Naive B cell (primary cell): ENCODE measurements at places on chromosomes 3 and 15. TPM values are rescaled to one million over a fixed set of nuclear protein-coding genes. Genes with fewer than 3 reads are reported as not detected.

DNA sequence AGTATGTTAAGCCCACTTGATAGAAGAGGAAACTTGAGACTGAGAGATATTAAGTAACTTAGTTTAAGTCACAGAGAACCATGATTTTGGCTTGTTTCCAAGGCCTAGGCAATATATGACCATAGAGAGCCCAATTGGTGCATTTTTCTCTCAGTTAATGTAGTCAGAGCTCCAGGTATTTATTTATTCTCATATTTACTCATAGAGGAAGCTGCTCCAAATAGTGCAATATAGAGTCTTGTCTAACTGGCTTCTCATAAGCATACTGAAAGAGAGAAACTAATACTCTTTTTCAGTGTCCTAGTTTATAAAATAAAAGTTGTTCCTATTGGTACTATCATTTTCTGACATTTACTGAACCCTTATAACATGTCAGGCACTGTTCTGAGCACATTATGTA is 15.2 kb downstream of the TRNT1 start:
- H3K4me3 ChIP-seq = no peak overlapping the region
- no peak overlapping the region for H3K27ac ChIP-seq

DNA sequence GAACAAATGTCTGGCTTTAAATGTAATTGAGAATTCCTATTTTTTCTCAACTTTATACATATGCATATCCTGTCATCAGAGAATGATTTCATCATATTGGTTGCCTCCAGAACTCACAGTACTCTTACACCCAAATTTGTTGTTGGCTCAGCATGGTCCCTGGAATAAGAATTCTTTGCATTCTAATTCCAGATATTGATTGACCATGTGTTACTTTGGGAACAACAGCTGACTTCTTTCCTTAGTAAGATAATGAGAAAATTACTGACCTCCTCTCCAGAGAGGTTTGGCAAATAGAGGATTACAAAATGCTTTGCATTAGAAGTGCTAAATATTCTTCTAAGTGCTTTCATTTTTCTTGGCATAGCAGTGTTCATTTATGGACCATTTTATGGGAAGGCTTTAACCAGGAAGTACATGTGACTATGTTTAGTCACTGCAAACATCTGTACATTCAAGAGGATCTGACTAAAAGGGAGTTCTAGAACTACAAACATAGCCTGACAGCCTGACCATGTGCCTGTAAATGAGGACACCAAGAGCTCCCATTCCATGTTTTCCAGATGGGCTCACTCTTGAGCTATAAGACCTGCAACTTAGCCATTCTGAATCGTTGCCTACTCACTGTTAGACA is 391.6 kb upstream of the DPPA4 start:
- DNase-seq = no peak
- no peaks in the 10 kb centered on the region for H3K27me3 ChIP-seq
- H3K4me1 ChIP-seq = no peaks in the 10 kb centered on the region

- H3K4me1 ChIP-seq = peaks cover 6% of the 10 kb centered on the region
- peak; percentile 73 for DNase-seq
Measured at GRCh38 chr3:196969660-196970546, 1.3 kb upstream of the PIGZ start.

GRCh38 chr15:99442252-99442897 is 123.4 kb upstream of the MEF2A start:
- no peak for DNase-seq
- H3K27ac ChIP-seq = no peak overlapping the region
- H3K27me3 ChIP-seq = no peaks in the 10 kb centered on the region

DNA sequence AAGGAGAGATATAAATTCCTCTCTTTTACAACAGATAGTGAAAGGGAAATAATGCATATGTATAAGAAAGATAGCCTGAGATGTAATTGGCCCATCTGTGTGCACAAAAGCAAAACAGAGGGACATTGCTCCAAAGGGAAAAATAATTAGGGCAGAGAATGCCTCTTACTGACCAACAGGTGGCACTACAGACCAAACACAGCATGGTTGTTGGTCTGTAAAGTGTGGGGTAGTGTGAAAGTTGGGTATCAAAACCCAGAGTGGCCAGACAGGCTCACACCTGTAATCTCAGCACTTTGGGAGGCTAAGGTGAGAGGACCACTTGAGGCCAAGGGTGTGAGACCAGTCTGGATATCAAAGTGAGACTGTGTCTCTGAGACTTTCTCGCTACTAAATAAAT is 4.5 kb upstream of the TLNRD1 start:
- no peak overlapping the region for H3K27ac ChIP-seq
- no peaks in the 10 kb centered on the region for H3K36me3 ChIP-seq
- no peak for DNase-seq

GRCh38 chr3:170640737-170641171 is 54.9 kb upstream of the SLC7A14 start:
- H3K36me3 ChIP-seq = peaks cover 14% of the 10 kb centered on the region
- no peak for DNase-seq
- H3K27ac ChIP-seq = no peak overlapping the region
- H3K4me3 ChIP-seq = no peak overlapping the region
- H3K27me3 ChIP-seq = peaks cover 57% of the 10 kb centered on the region

The FOXL2 gene
- not detected for polyA plus RNA-seq

The DCBLD2 gene
- 1.7 TPM for polyA plus RNA-seq

The TGM5 gene
- polyA plus RNA-seq = not detected
